ENCODE measurements at places on chromosomes 2 and 18.
A peak's percentile ranks its signal among the peaks of the same experiment; 100 is the strongest.

GRCh38 chr2:7207631-7208030 is 290.4 kb downstream of the RNF144A start:
- no peak for DNase-seq

DNA sequence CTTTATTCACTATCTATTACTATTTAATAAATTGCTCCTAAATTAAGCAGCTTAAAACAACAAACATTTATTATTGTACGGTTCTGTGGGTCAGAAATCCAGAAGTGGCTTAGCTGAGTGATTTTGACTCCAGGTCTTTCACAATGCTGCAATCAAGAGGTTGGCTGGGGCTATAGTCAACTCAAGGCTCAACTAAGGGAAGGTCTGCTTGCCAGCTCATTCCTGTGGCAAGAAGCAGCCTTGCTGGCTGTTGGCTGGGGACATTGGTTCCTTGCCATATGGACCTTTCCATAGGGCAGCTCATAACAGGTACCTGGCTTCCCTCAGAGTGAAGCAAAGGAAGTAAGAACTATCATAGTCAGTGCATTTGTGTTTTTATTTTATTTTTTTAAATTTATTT is 5.0 kb upstream of the MRPL19 start:
- no peak for DNase-seq

DNA sequence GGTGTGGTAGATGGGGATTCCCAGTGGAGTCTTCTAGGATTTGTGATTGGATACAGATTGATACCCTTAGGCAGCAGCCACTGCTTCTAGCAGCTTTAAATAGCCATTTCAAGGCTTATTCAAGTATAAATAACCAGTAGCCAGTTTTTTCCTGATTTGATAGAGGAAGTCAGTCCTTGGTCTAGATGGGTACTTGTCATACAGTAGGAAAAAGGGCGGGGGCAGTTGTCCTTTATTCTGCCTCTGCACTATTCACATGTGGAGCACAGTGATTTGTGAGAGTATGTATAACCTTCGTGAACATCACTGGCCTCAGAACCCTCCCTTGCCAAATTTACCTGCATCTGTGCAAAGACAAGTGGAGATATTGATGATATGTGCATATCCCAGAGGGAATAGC is 6.8 kb downstream of the PPP1CB start:
- no peak for DNase-seq

DNA sequence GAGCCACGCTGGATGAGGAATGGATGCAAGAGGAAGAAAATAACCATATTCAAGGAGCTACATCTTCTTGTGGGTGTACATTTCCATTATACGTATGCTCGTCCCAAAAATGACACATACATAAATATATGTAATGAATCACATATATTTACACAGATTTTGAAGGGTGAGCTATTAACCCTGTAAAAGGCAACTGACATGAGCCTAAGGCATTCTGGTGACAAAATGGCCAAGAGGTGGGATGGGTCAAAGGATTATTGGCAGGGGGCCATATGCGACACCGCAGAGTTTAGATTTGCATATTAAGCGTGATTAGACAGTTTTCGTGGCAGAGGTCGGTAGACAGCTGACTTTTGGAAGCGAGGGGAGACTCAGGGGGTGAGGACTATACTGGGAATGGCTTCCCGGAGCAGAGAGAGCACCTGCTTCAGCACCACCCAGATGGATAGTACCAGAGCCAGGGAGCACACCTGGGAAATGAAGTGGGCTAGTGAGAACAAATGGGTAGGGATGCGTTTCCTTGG is 431 bp upstream of the CNRIP1 start:
- DNase-seq, result peak; percentile 1

DNA sequence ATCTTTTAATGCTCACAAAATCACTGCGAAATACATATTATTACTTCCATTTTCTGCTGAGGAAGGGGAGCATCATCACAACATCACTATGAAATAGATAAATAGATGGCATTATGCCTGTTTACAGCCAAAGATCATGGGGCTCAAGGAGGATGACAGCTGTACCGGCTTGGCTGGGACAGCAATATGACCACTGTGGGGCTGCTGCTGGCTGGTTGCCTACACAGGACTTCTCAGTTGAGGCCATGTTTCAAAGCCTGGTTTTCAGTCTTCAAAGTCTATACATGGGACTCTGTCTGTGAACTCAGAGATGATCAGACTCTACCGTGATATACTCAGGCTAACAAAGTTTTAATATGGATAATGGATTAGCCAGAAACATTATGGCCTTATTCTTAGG is 58.7 kb downstream of the SPATS2L start:
- no peak for DNase-seq

DNA sequence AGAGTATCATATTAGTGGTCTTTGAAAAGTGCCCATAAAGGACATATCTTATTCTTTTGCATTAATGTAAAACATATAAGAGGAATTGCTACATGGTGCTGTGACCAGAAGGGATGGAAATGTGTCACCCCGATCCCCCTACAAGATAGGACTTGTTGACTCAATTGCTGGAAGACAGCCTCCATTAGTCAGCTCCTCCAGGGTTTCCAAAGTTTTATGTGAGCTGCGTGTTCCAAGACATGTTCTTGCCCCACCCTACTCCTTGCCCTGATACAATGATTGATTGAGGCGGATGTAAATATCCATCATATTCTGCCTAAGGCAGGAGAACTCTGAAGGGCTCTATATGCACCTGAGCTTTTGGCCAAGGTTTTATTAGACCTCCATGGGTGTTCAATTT is 541.0 kb upstream of the ZEB2 start:
- DNase-seq, result no peak

DNA sequence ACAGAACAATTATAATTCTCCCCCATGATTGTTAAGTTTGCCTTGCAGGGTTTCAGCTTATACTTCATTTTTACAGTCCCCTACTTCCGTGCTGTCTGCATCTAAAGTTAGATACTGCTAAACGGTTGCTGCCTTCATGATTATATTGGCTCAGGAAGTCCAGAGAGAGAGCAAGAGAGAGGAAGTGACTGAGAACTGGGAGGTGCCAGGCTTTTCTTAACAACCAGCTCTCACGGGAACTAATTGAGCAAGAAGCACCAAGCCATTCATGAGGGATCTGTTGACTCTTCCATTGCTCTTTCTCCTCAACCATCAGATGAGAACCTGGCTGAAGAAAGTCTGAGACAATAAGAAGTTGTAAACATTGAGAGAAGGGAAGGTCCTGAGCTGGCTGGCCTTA is 125.5 kb upstream of the SIX2 start:
- DNase-seq, result no peak

- no peak for DNase-seq
Measured at GRCh38 chr2:3727397-3728045, 24.1 kb downstream of the DCDC2C start.

DNA sequence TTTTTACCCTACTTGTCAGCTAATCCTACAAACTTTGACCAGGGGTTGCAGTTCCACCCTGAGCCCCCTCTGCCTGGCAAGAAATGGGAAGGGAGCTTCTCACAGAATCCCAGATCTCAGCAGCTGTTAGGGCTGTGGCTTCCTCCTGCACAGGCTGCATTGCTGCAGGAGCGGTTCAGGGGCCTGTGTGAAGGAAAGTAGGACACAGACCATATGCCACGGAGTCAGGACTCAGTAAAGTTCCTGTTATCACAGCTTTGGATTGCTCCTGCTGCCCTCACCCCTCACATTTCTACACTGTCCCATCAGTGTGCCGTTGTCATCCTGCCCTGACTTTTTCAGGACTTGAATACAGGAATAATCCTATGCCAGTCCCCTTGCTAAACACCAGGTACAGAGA is 62.8 kb upstream of the SP3 start:
- no peak for DNase-seq

DNA sequence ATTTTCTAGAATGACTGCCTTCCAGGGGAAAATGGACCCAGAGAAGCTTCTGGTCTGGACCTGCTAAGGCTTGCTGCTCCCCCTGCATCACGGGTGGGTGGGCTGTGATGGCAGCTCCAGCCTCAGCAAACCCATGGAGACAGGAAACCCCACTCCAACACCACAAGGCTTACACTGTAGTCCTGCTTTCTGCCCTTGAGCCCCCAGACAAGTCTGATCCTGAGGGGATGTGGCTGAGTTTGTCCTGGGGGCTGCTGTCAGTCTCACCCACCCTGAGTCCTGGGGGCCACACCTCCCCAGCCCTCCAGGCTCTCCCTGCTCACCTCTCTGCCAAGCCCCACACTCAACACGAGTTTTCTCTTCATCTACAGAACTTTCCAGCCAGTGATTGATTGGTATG is 279.4 kb downstream of the EIPR1 start:
- no peak for DNase-seq

DNA sequence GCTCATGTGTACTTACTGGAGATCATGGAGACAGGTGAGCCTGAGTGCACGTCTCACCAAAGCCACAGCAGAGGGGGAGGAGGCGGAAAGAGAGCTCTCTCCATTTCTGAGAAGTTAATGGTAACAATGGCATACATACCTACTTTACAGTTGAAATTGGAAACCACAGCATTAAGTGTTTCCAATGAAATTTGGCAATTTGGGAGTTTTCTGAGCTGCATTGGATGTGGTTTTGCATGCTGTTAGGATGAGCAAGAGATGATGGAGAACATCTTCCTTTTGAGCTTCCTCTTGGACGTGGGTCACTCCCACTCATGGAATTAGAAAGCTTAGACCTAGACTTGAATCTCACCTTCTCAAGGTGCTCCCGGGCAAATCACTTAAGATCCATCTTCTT is 25.5 kb upstream of the IL37 start:
- no peak for DNase-seq

DNA sequence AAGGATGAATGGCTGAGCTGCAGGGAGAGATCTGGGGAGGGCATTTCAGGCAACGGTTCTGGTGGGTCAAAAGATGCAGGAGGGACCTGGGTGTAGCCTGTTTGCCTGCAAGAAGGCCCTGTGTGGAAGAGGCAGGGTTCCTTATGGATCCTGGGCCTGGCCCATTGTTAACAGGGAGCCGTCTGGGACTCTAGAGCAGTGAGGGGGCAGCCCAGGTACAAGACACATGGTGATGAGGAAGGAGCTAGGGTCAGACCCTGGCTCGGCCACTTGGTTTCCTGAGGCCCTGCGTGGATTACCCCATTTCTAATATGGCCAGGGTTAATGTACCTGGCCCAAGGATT is 124.9 kb downstream of the GLI2 start:
- no peak for DNase-seq

DNA sequence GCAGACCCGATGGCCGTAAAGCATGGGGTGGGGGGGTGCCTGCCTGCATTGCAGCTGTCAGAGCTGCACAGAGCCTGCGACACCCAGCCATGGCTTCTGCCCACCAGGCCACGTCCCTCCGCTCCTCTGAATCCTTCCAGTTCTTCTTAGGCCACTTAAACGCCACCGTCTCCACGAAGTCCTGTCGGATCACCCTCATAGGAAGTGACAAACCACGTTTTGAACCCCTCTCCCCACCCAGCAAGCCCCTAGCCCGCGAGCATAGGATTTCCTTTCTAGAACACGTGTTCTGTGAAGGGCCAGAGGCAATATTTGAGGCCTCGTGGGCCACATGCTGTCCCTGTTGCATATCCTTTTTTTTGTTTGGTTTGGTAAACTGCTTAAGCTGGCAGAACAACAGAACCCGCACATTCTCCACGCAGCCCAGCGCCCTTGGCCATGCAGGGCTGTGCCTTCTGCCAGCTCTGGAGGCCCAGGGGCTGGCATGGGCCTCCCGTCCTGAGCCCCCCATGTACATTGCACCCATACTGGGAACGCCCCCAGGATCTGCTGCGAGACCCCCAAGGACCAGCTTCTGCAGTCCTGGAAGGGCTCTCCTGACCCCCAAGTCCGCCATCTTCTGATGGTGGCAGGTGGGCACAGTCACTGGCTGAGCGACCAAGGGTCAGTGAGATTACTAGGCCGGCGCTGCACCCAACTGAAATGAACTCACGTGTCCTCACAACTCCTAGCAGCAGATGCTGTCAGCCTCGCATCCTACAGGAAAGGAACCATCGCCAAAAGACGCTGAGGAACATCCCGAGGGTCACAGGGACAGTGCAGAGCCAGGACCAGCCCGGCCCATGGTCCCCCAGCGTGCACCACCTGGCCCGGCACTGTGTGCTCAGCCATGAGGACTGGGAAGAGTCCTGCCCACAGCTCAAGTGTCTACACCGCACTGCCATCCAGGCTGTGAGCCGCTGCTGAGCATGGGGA is 35.1 kb downstream of the ADI1 start:
- DNase-seq, result no peak

- no peak for DNase-seq
Measured at GRCh38 chr2:46985512-46985911, 69.9 kb upstream of the MCFD2 start.

DNA sequence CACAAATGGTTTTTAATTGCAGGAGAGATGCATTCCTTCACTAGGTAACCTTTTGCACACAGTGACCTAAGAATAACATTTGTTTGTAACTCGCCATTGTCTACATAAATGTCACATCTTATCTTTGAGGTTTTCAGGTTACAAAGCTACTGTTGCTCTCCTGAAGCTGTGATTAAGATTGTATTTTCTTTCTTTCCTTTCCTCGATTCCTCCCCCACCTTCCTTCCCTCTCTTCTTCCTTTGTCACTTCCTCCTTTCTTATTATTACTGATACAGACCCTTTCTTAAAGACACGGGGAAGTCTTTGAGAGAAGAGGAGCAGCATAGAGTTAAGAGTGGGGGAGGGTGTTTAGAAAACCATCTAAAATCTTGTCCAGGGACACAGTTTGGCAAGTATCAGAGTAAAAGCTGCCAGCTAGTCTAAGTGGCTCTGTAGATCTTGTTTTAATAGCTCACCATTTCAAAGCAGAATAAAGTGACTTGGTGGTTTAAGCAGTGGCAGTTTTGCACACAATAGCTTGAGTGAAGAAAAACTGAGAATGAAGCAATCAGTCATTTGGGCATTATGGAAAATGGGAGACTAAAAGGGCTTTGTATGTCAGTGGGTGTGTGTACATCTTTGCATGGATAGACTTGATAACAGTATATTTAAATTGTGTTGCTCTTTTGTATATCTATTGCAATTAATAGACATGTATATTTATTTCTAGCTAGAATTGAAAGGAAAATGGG is 10.9 kb downstream of the CERS6 start:
- no peak for DNase-seq

DNA sequence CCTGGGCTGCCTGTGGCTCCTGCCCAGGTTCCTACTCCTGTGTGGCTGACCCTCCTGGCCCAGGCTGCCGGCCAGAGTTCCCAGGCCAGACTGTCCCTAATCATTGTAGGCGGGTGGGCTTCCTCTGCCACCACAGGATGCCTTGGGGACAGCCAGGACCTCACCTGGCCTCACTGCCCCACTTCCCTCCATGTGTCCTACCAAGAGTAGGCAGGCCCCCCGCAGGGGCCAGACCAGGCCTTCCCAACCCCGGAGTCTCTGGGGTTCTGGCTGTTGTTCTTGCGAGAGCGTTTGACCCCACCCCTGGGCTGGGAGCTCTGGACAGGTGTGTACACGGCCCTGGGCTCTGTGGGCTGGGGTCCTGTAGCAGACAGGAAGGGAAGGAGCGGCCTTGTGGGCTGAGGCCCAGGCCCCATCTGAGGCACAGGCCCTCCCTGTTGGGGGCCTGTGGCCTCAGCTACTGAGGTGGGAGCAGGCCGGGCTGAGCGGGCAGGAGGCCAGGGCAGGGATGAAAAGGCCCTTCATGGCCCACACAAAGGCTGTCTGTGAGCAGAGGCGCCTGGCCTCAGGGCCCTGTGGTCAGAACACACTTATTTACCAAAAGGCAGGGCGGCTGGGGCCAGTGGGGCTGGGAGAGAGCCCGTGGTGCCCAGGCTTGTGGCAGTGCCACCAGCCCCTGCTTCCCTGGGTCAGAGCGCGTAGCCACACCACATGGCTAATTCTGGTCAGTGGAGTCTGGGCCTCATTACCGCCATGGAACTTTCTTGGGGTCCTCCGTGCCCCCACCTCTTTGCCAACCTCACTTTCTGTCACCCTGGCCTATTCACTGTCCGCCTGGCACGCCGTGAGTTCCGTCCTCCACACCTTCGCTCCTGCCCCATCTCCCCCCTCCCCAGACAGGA is 2.0 kb downstream of the SNORC start:
- no peak for DNase-seq

GRCh38 chr2:38720613-38721241 is 30.4 kb downstream of the SRSF7 start:
- no peak for DNase-seq

Data from RKO (cell line).